ENCODE measurements at places on chromosomes 11 and 22.

GRCh38 chr22:37568448-37569008, 8.2 kb downstream of the CDC42EP1 start:
- DNase-seq = no peak

- no peak for DNase-seq
These were observed 3.6 kb upstream of the C11orf86 start for GRCh38 chr11:66971488-66971887.

GRCh38 chr11:36460220-36460619, 49.9 kb downstream of the TRAF6 start:
- DNase-seq = no peak

- DNase-seq = no peak
These were observed 25.2 kb upstream of the CLDN5 start for GRCh38 chr22:19549428-19549827.
